NCI-H446 treated with DMSO at 0.1 percent for 48 hours (cell line): ENCODE measurements at places on chromosomes 7 and 10.

- peak; percentile 19 for DNase-seq
Measured at GRCh38 chr10:66931340-66931948, 5.6 kb downstream of the LRRTM3 start.

- DNase-seq = no peak
Measured at GRCh38 chr10:80171248-80171660, 34.1 kb downstream of the ANXA11 start.

DNA sequence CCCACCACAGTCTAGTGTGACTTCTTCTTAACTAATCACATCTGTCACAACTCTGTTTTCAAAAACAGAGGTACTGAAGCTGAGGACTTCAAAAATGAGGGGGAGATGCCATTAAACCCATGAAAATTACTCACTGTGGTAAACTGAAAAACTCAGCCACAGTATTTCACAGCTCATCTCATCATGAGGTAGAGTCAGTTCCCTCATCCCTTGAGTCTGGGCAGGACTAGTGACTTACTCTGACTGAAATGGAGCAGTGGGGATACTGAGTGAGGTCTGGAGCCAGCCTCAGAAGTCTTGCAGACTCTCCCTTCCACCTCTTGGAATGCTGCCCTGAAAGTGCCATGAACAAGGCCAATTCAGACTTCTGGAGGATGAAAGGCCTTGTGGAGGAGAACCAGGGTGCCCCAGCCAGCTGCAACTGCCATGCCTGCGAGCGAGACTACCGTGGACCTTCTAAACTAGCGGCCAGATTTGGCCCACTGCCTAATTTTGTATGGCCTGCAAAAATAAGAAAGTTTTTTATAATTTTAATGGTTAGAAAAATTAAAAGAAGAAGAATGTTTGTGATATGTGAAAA, 24.7 kb upstream of the ANKRD1 start:
- DNase-seq = no peak

DNA sequence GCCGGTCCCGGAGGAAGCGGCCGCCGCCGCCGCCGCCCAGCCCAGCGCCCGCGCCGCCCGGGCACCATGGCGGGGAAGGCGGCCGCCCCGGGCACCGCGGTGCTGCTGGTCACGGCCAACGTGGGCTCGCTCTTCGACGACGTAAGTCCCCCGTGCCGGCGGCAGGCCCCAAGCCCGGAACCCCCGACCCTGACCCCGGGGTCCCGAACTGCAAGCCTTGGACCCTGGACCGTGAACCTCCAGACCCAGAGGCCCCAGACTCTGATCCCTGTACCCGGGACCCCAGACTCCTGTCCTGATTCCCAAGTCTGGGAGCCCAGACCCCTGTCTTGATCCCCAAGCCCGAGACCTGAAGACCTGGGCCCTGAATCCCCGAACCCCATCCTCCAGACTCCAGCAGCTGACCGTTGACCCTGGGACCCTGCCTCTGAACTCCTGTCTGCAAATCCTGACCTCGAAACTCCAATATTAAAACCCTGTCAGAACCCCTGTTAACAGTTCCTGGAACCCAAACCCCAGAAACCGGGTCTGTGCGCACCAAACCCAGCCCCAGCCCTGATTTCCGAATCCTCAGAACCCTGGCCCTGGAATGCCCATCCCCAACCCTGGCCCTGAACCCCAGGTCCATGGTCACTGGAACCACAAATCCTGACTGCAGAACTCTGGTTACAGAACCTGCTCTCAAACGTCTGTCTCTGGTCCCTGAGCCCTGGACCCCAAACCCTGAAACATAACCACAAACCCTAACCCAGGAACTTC, 623 bp downstream of the INPP5A start:
- DNase-seq = no peak

DNA sequence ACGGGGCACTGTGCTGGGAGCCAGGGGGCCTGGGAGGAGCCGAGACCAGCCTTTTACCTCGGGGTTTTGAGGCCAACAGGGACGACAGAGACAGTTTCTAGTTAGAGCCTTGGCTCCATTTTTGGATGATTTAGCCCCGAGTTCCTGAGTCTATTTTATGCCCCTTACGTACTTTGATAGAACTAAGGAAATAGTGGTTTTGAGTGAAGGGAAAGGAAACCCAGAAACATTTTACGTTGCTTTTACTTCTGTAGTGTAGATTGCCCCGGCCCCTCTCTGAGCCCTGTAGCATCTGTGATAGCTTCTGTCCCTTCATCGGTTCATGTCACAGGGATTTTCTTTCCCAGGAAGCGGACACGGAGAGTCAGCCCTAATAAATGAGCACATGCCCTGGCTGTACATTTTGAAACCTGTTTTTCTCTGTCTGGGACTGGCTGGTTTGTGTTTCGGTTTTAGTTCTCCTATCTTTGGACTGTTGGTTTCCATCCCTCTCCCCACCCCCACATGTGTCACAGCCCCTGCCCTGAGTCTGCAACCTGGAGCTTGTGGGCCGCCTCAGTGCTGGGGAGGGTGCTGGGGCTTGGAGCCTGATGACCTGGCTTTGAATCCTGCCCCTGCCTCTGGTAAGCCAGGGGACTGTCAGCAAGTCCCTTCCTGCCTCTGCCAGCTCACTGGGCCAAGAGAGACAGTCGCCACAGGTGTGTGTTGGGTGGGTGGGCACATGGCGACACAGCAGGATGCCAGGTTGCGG, 6.9 kb upstream of the ORAI2 start:
- no peak for DNase-seq

GRCh38 chr10:93820434-93820833, 62.7 kb downstream of the LGI1 start:
- DNase-seq = no peak

GRCh38 chr7:155847821-155848435, 35.7 kb upstream of the SHH start:
- no peak for DNase-seq

DNA sequence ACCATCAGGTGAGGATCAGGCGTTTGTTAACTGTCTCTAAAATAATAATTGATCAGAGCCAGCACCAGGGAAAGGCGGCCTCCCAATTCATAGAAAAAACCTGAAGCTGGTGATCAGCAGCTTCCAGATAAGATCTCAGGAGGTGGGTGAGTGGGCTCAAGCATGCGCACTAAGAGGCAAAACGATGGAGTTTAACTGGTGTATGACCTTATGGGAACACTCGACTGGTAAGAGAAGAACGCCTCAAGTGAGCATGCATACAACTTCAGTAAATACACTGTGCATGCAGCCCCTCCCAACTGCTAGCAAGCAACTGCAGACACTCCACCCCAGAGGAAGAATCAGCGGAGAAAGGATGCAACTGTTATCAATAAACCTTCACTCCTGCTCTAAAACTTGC, 18.1 kb downstream of the RAPGEF5 start:
- no peak for DNase-seq

DNA sequence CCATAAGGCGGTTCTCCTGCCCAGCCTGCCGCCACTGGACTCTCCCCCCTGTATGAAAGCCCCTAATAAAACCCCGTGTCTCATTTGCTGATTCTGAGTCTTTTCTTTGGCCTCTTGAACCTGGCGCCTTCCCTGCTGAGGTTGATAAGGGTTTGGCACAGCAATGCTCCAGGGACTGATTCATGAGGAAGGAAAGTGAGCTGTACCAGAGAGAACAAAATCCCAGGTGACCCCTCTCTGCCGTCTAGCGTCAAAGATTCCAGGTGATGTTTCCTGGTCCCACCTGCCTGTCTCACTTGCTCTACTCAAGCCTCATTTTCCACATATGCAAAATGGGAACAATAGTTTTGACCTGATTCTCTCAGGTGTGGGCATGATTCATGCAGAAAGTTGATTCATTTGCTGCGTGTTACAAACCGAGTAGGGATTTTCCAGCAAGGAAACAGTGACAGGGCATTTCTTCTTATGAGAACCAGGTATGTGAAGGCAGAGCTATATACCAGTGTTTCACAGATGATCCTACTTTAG, 730.6 kb upstream of the IGFBP3 start:
- DNase-seq = no peak

DNA sequence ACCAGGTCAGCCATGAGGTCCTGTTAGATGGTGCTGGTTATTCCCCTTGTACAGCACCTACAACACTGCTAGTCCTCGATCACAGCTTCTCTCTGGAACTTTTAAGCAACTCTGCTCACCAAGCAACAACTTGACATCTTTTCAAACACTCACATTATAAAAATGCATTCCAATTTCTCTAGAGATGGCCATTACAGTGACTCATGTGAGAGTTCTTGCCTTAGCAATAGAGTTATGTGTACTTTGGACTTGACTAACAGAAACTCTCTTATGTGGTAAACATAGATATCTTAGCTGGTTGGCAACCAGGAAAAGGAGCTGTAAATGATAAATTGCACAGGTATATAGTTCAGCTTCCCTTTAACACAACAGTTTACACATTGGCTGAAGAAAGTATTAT, 122.2 kb downstream of the PDE1C start:
- DNase-seq = no peak

DNA sequence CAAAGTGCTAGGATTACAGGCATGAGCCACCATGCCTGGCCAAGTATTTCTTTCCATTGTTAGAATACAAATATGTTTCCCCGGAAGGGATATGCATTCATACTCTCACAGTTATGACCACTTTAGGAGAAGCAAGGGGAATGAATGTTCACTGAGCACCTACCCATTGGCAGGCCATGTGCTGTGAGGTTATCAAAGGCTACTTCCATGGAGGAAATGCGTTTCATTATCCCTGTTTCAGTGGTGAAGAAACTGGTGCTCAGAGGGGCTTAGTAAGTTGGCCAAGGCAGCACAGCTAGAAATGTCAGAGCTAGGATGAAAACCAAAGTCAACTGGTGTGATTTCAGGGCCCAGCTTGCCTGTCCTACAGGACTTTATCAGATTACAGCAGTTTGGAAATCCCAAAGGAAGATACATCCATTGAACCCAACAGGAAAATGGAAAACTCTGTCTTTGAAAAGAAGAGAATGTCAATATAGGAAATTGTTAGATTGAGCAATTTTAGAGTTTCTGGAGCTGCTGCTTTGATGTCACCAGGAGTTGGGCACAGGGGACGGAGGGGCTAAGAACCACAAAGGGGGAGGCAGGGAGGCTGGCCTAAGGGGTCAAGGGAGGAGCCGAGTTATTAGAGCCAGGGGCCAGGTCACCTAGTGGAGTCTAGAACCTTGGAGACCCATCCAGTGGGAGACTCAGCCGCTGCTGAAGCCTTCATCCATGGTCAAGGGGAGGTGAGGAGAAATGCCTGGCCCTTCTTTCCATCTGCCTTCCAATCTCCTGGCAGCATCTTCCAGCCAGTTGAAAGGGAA, 319.8 kb downstream of the FRMD4A start:
- DNase-seq = no peak

DNA sequence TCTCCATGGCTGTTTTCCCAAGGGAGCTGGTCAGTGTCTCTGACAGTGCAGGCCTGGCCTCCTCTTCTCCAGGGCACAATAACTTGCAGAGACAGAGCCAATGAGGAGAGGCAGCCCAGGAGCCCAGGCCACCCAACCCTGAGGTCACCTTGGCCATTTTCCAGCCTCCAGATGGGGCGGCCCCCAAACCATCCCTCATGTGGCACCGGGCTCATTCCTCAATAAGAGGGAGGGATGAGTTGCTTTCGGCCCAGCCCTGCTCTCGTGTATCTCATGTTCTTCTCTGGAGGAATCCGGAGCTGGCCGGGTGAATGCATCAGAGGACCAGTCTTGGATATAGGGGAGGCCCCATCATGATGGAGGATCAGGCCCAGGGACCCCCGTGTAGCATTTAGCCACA, 98.9 kb downstream of the C10orf105 start:
- no peak for DNase-seq

- DNase-seq = no peak
Measured at GRCh38 chr7:144862612-144863319, 26.9 kb upstream of the TPK1 start.

DNA sequence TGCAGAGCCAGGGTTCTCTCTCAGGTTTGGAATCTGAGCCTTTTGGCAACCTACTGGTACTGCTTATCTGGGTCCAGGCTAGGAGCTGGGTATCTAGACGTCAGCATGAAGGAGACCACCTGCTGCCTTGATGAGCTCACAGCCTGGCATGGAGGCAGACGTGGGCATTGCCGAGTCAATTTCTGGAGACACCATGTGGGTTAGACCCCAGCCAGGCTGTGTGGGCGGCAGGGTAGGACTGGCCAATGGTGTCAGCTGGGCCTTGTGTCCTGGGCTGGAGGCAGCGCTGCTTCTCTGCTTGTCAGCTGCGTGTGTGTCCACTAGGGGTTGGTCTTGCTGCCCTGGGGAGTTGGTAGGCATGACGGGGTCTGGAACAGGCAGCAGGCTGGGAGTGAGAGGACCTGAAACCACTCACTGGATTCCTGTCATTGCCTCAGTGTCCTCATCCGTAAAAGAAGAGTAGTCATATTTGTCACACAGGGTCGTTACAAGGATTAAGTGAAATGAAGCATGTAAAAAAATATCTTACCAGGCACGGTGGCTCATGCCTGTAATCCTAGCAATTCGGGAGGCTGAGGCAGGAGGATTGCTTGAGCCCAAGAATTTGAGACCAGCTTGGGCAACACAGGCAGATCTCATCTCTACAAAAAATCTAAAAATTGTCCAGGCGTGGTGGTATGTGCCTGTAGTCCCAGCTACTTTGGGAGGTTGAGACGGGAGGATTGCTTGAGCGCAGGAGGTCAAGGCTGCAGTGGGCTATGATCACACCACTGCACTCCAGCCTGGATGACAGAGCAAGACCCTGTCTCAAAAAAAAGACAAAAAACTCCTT, 31.7 kb upstream of the ANKRD2 start:
- DNase-seq = no peak
